HS-5 (cell line): ENCODE measurements at places on chromosomes 12 and 14.

- no peak for DNase-seq
Measured at GRCh38 chr12:132469423-132469822, 20.5 kb upstream of the FBRSL1 start.

GRCh38 chr12:48119078-48119833 is at the start of gene PFKM:
PFKM (plus strand) TSS chr12:48119364; CDS start chr12:48122775, 3,411 bp downstream.
- DNase-seq, result peak; percentile 72

- no peak for DNase-seq
Measured at GRCh38 chr14:26621807-26622560, 24.2 kb upstream of the NOVA1 start.

GRCh38 chr12:51677284-51677968 is 86.4 kb downstream of the SCN8A start:
- no peak for DNase-seq

DNA sequence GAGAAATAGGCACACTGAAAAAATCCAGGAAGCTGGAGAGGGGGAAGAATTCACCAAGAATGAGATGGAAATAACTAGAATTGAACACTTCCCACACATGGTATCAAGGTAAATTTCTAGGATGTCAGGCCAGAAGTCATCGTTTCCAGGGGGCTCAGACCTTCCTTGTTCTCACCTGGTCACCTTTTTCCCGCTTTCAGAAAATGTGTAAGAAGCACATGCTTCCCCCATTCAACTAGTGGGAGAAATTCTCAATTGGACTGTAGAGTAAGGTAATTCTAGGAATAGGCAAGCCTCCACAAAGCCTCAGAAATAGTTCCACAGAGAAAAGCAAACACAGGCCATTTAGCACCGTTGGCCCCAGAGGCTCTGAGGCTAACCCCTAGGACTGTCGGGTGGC is 2.8 kb upstream of the PTMS start:
- no peak for DNase-seq

DNA sequence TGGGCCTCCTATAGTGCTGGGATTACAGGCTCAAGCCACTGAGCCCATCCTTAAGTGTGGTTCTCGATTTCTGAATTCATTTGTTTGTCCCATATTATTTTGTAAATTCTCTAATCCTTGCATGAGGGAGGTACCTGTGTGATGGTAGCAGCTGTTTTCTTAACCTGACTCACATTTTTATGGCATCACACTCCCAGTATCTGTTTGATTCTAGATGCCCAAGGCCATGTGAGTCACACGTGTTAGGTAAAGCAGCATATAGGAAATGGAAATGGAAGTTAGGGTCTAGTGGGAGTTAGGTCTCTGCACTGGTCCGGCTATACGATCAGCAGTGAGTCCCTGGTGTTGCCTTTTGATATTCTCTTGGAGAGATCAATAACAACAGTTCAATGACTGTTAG is 198.1 kb downstream of the ERC1 start:
- no peak for DNase-seq

- DNase-seq, result peak; percentile 41
Measured at GRCh38 chr12:50314636-50315312, 31.5 kb upstream of the LIMA1 start.

DNA sequence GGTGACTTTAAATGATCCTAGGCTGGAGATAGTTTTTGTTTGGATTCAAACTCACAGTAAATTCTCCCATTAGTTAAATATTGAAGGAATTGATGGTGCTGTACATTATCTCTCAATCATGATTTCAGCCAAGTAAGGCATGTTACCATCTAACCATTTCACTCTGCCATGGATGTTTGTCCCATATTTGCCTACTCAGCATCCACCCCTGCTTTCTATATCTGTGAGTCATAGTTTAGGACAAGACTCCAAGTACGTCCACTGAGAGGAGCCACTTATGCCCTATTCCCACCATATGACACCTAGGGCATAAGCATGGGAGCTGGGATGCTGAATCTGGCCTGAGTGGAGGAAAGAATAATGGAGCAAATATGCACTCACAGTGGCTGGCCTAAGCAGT is 155.2 kb downstream of the RPL10L start:
- no peak for DNase-seq

DNA sequence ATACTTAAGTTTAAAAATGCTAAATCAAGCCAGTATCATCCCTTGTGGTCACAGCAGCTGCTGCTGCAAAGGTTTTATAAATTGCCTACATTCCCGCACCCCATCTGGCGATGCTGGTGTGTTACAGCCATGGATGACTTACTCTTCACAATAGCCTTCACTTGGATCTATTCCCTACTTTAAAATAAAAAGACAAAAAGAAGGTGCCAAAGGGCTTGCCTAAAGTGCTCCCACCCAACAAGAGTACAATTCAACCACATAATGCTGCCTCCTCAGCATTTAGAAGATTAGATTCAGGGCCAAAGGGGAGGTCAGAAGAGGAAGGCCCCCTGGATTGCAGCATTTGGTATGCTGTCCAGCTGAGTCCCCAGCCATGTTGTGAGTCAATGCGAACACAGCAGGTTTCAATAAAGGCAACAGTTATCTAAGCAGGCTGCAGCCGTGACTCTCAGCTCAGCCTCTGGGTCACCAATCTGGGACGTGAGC is 176.1 kb downstream of the DAD1 start:
- DNase-seq, result no peak

- DNase-seq, result peak; percentile 96
Measured at GRCh38 chr12:67827820-67828383, 161.3 kb upstream of the IFNG-AS1 start.

DNA sequence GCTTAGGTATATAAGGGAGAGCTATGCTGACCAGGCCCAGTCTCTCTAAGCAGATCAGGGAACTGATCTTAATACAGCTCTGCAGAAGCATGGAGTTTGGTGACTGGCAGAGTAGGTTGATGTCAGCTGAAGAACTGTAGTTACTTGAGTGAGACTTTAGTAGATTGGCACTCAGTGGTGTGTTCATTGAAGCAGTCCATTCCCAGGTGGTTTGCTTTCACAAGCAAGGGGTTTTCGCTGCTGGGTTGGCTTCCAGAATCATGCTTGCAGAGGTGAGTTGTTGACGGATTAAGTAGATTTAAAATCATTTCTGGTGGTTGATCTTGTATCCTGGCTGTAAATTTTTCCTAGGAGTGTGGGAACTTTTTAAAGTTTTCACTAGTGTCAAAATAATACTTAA is 6.5 kb upstream of the DHRS7 start:
- DNase-seq, result no peak

DNA sequence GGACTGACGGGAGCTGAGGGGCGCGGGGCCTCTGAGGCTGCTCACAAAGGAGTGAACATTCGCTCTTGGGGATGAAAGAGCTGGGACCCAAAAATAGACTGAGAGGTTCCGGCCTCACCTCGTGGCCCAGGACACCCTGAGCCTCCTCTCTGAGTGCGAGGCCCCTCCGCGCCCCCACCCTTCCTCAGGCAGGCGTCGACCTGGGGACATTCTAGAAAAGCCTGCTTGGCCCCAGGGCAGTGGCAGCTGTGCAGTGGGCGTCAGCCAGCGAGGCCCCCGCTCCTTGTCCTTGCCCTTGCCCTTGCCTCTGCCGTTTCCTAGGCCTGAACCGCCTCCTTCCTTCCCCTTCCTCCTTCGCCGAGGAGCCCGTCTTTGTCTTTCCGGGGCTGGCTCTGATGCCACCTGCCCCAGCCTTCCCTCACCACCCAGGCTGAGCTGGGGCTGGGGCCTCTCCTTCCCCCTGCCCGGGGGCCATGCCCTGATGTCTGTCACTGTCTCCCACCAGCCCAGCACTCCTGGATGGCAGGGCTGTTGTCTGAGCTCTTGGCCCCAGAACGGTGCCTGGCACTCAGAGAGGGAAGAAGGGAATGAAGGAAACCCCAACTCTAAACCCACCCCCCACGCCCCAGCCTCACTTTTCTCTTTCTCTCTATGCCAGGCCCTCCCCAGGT is 208.2 kb upstream of the RTL1 start:
- no peak for DNase-seq

- no peak for DNase-seq
Measured at GRCh38 chr12:121326996-121327674, 25.1 kb downstream of the ANAPC5 start.

GRCh38 chr12:122381021-122381420 is 41.4 kb downstream of the CLIP1 start:
- DNase-seq, result no peak

DNA sequence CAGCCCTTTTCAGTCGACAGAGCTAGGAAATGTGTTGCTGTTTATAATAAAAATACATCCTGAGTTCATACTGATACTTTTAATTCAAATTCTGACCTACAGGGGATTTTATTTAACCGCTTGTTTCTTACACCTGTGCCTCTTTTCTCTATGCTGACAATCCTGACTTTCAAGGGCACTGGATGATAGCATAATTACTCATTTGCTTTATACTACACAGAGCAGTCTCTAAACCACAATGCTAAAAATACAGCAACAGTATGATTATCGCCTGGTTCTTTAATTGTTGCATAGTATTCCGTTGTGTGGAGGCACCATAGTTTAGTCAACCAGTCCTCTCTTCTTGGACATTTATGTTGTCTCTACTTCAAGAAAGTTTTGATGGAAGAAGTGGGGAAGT is 372.9 kb downstream of the DPF3 start:
- no peak for DNase-seq

DNA sequence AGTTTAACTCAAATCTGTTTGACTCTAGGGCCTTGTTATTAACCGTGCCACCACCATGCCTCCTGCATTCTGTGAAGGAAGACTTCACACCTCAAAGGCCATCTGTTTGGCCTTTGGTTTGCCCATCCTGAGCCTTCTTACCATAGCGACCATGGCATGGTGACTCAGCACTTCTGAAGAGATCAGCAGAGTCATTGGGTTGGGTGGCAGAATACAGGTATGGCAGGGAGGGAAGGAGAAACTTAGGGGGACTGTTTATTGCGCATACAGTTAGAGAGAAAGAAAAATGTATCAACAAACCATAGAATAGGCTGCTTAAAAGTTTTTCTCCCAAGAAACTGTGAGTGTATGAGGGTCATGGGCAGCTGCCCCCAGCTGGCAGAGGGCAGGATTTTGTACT is 49.2 kb downstream of the DAD1 start:
- DNase-seq, result no peak

DNA sequence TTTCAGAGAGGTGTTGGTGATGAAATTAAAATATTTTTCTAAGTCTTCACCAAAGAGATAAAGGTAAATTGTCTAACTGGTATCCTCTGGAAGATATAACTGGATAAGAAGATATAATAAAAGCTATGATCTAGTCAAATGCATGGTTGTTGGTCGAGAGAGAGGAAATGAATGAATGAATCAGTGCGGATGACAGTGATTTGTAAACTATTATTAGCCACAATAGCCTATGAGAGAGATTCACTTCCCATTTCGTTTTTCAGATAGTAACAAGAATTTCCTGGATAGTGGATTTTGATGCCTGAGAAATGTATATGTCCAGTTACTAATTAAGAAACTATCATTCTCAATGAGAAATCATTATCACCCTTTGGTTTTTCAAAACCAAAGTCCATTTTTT is 63.1 kb downstream of the HEATR5A start:
- no peak for DNase-seq

- DNase-seq, result no peak
Measured at GRCh38 chr12:45989721-45990467, 480 bp downstream of the SCAF11 start.

- no peak for DNase-seq
Measured at GRCh38 chr12:112375105-112375504, 7.1 kb downstream of the HECTD4 start.

- no peak for DNase-seq
Measured at GRCh38 chr12:9625019-9625418, 17.3 kb upstream of the KLRB1 start.

- no peak for DNase-seq
Measured at GRCh38 chr12:10205220-10205807, 7.4 kb upstream of the GABARAPL1 start.

- DNase-seq, result no peak
Measured at GRCh38 chr12:122918827-122919226, 22.9 kb upstream of the VPS37B start.

GRCh38 chr12:26266881-26267280 is 71.5 kb downstream of the SSPN start:
- DNase-seq, result no peak

GRCh38 chr14:69370061-69370460 is 28.0 kb downstream of the ERH start:
- DNase-seq, result no peak

GRCh38 chr12:131753005-131753404 is 42.1 kb downstream of the SFSWAP start:
- no peak for DNase-seq

- no peak for DNase-seq
Measured at GRCh38 chr12:4148418-4149056, 125.0 kb upstream of the CCND2 start.

- no peak for DNase-seq
Measured at GRCh38 chr14:94571395-94571794, 9.8 kb upstream of the SERPINA5 start.

GRCh38 chr12:1835211-1836131 is 15.1 kb downstream of the LRTM2 start:
- no peak for DNase-seq

DNA sequence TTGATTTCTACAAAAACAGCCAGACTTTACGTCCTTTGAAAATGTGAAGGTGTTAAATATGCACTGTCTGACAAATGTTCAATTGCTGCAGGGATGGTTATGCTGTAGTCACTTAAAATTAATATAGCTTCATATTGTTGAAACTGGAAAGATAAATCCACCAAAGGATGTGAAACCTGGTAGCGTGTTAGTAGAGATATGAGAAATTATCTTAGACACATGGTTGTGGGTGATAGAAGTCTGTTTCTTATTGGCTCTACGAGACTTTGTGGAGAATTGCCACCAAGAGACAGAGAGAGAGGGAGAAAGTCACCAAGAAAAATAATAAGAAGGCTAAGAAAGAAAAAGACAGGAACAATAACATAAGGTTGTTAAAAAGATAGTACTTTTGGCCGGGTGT is 2.6 kb upstream of the CAPRIN2 start:
- no peak for DNase-seq

DNA sequence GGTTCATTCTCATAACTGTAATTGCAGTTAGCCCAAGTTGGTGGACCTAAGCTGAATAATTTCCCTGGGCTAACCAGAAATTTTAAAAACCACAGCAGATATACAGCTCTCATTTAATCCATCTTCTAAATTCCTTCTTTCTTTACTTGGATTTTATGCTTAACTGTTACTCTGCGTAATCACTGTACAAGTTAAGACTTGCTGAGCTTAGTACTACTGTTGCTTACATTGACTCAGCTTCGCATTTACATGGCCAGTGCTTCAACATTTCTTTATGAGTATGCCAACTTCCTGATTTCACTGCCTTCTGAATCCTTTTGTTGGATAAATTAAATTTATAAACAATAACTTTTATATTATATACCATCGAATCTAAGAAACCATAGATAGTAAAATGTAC is 147.4 kb downstream of the SLC38A4 start:
- no peak for DNase-seq

DNA sequence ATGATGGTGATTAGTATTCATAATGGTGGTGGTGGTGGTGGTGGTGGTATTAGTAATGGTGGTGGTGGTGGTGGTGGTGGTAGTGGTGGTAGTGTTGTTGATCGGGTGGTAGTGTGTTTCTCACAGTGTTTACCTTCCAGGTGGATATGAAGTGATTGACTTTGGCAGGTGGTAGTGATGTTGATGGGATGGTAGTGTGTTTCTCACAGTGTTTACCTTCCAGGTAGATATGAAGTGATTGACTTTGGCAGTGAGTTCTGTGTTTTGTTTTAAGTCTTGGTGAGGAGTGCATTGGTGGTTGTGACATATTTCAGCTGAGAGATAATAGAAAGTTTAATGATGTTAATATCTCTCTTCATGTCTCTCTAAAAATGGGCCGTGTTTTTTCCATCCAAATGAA is 189.4 kb downstream of the TMTC2 start:
- DNase-seq, result no peak
